ENCODE measurements at places on chromosomes 4 and X.

- no peak for DNase-seq
Observed at GRCh38 chrX:150310881-150311280, 52.2 kb upstream of the MAMLD1 start.

DNA sequence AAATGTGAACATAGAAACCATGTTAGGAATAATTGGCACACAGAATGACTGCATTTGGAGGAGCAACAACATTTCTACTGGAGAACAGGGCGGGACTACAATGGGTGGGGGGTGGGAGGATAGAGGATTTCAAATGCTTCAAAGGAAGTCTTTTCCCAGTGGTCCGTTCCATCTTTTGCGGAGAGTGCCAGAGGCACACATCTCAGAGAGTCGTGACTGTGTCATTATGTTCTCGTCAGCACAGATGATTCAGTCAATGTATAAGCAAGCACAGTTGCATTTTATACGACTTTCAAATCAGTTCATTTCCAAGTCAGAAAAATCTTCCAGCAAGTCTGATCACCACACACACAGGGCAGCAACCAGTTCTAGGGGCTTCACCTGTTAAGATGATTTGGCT, 22.7 kb upstream of the GPR50 start:
- no peak for DNase-seq

GRCh38 chr4:8314691-8315255, 45.2 kb downstream of the HTRA3 start:
- DNase-seq: no peak

GRCh38 chr4:152778656-152779512, 646 bp downstream of the TIGD4 start:
- peak; percentile 13 for DNase-seq

DNA sequence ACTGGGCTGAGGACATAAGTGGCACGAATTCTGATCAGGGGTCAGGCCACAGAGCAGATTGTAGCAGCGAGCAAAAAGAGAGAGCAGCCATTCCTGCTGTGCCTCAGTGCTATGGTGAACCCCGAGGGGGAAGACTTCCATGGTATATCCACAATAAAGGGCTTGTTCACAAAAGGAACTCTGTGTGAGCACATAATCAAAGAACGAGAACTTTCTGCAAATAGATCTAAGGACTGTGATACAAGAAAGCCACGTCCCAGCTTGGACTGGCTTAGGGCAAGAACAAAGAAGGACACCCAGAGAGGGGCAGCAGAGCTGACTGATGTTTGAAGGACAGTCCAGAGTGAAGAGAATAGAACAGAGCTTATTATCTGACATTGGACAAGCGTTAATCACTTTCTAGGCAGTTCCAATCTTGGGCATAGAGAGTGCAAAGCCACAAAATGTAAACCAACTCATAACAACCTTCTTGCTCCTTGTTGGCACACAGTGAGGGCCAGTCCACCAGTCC, 24.0 kb downstream of the PPEF2 start:
- no peak for DNase-seq

DNA sequence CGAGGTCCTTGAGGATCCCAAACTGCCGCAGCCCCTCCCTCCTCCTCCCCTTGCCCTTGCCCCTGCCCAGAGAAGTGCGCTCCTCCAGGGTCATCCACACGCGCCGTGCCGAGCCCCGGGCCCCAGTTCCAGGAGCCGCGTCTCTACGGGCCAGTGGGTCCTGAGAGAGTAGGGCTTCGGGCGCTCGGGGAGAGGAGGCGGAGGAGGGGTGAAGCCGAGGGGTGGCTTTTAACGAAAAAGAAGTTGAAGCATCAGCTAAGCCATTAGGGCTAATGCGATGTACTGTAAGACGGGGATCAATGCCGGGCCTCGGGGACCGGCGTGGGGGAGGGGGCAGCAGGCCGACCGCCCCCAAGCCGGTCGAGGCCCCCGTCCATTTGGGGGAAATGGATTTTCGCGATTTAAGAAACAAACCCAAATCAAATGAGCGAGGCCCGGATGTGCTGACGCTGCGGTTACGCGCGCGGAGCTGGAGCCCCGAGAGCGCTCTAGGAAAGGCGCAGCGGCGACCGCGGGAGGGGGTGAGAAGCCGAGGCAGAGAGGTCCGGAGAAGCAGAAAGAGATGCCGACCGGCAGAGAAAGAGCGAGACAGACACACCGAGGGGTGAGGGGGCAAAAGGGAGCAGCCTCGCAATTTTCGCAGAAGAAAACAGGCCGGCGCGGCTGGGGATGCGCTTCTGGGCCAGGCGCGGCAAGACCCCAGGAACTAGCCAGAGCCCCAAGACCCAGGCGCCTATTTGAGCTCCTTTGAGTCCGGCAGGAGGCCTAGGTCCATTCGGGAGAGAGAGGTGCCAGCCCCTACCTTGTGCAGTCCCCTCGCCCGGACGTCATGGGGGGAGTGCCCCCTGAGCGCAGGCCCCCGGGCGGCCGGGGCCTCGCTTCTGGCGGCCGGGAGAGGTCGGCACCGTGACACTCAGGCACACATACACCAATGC, 13.6 kb downstream of the HMX1 start:
- DNase-seq: no peak

DNA sequence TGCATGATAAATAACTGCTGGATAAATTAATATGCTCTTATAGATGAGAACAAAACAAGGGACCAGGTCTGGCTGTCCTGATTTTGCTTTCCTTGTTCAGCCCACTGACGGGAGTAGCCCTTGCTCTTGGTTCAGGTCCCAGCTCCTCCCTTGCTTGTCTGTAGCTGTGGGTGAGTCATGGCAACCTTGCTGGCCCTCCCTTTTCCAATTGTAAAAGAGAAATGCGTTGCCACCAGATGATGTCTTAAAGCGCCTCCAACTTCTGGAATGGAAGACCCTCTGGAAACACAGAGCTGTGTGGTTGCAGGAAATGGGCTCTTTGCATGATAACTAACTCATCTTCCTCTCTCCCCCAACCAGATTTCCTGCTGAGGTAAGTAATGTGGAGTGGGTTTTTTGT, 171.4 kb downstream of the AASDH start:
- DNase-seq: no peak

DNA sequence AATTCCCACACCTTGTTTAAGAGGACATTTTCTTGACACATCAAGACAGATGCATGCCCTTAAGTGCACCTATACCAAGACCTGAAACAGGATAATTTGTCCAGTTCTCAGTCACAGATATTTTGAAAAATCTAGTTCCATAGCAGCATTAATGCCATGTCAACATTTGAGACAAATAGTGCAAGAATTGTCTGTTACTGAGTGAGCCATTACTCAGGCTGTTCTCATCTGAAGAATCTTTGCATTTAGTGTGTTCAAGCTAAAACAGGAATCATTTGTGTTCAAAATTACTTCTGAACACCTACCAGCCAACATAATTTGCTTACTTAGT, 354.9 kb downstream of the KCNIP4 start:
- DNase-seq: no peak

GRCh38 chr4:180949424-180950213, 1293.6 kb upstream of the TENM3 start:
- no peak for DNase-seq

DNA sequence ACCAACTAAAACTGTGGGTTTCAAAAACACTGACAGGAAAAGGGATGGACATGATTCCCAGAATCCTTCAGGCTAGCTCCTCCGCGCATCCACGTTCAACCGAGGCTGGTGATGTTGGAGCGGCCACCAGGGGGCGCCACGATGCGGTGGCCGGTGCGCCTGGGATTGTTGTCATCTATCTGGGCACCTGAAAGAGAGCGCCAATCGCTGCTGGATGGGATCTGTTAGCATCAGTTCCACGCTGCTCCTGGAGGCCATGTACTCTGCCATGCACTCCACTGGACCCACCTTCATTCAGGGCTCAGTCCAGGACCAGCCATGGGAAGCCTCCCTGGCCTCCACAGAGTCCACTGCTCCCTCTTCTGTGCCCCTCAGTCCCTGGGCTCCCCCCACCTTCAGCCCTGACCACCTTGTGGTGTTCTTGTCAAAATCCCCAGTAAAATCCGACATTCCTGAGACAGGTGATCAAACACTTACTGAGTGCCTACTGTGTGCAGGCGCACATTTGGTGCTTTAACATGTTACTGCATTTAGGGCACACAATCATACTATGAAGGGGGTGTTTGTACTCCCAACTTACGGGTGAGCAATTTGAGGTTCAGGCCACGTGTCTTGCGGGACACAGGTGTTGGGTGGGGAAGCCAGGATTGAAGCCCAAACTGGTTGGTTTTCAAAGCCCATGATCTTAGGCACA, 71.1 kb downstream of the CRMP1 start:
- peak; percentile 6 for DNase-seq

- no peak for DNase-seq
Observed at GRCh38 chrX:71171110-71171801, 26.6 kb downstream of the NLGN3 start.

DNA sequence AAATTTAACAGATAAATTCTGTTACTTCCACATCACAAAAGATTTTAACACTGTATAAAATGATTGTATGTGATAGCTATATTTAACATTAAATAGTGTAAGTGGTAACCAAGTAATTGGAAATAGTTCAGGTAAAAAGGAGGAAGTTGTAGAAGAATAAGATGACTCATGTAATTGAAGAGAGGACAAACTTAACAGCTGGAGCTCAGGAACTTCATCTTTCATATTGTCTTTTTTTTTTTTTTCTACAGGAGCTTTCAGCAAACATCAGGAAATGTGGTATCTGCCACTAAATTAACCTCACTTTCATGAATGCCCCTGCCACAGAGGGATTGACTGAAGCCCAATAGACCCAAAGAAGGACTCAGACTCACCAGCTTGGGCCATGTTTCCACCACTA, 188.4 kb upstream of the VEGFC start:
- no peak for DNase-seq

DNA sequence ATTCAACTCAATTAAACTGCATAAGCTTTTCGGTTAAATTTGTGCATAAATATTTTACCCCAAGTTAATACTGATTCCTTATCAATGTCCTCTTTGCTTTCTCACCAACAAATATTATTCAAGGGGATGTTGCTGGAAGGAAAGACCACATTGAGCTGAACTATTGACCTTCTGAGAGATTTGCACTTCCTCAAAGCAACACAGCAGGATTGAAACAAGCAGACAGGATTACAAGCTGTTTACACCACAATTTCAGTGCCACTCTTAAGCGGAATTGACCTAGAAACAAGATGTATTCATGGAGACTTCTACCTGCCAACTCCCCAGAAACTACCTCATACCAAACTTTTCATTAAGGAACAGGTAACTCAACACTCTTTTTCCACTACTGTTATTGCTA, 96.5 kb upstream of the DUSP21 start:
- no peak for DNase-seq

DNA sequence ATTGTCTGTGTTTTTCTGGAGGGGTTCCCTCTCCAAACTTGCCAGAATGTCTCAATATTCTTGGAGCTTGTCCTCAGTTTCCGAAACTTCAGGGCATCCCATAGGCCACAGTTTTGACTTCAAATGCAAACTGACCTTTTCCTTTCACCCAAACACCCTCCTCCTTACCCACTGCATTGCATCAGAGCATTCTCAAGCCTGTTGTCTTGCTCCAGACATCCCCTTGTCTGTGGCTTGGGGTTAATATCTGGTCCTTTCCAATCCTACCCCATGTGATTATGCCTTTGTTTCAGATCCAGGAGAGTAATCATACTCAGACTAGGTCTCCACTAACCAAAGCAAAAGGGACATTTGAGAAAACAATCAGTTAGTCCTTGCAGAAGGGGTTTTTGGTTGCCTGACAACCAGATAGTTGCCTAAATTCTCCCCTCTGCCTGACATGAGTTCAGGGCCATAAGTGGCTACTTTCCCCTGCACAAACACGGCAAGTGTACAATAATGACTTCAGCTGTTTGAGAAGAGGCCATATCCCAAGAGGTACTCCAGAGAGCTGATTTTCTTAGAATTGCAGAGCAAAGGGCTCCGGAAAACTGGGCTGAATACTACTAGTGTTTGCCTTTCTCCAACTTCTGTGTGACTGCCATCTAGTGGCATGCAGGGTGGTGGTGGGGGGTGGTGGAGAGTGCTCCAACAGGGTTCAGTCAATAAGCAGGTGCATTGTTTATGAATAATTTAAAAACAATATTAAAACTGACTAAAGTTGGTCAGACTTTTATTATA, 130.2 kb downstream of the CHRDL1 start:
- no peak for DNase-seq

DNA sequence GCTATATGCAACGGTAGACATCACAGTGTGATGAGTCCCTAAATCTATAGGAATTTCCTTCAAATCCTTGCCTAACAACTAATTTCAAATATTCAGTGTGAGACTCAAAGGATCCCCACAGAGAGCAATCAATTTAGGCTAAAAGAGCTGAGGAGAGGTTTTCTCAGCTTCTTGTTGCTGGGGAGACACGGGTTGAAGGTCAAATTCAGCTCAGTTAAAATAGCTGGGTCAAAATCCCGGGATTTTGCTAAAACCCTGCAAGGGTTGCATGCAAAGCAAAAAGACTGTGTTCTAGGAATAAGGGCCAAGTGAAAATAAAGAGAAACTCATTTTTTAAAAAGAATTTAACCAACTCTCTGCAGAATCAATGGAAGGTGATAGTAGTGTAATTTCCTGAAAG, 1073.4 kb downstream of the NLGN4X start:
- no peak for DNase-seq

DNA sequence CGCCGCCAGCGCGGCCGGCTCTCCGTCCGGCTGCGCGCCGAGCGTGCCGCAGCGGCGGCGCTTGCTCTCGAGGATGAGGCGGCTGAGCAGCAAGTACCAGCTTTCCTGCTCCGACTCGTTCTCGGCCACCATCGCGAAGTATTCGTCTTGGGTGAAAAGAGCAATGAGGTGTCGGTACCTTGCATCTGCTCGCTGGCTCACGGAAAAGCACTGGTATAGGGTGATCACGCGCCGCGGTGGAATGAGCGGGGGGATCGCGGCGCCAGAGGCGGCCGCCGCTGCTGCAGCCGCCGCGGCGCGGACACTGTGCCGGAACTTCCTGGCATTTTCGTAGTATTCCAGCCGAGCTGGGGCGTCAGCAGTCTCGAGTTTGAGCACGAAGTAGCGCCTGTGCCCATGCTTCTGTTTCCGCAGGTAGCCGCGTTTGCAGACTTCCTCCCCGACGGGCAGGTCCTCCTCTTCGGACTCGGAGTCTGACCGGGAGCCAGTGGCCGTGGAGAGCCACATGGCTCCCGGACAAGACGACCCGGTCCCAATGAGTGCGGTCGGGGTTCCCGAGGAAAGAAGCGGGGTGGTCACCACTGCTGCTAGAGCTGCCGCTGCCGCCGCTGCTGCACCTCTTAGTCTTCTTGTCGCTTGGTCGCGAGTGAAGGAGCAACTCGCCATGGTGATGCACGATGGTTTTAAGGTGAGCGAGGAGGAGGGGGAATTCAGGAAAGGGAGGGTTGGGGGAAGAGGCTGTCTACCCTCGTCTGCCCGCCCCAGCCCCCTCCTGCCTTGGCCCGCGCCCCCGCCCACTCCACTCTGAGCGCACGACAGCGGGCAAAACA, 469 bp downstream of the IRS4 start:
- DNase-seq: no peak

DNA sequence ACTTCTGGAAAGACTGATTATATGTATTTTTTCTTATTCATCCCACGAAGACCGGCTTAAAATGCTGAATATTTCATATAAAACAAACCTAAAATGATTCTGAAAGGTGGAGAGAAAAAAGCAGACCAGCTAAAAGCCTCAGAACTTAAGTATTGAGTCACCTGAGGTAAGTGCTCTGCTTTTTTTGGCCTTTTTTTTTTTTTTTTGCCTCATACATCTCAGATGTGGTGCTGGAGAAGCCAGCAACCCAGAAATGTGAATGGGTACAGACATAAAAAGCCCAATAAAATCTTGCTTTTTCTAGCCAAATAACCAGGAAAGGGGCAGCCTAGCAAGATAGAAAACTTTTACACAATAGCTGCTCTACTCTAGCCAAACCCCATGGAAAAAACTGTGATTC, 57.0 kb downstream of the RLIM start:
- DNase-seq: no peak

GRCh38 chrX:46278572-46278971, 266.6 kb downstream of the ZNF674 start:
- DNase-seq: no peak

- DNase-seq: no peak
Observed at GRCh38 chr4:1315836-1316536, 26.3 kb downstream of the MAEA start.

Data from stimulated activated CD4-positive, alpha-beta T cell treated with anti-CD3 and anti-CD28 coated beads, Interleukin-4, amount 100 ng/mL, for 4 hours (primary cell).